Adrenal gland (tissue), 19 donors: ENCODE measurements at places on chromosomes 1 and 21.

GRCh38 chr1:55716151-55716550 lies 501.0 kb upstream of the USP24 start:
- DNase-seq, result no peak
- no peak overlapping the region for H3K4me3 ChIP-seq
- H3K27me3 ChIP-seq, result no peaks in the 10 kb centered on the region
- no peaks in the 10 kb centered on the region for H3K36me3 ChIP-seq
- H3K4me1 ChIP-seq, result peaks cover 28% of the 10 kb centered on the region

GRCh38 chr1:210298296-210298695 lies 30.4 kb upstream of the HHAT start:
- no peaks in the 10 kb centered on the region for H3K36me3 ChIP-seq
- no peak overlapping the region for H3K27ac ChIP-seq
- H3K27me3 ChIP-seq, result no peaks in the 10 kb centered on the region
- DNase-seq, result no peak

GRCh38 chr21:15775291-15775690 lies 45.5 kb downstream of the USP25 start:
- no peak overlapping the region for H3K27ac ChIP-seq
- H3K27me3 ChIP-seq, result no peaks in the 10 kb centered on the region
- no peak for DNase-seq
- H3K4me3 ChIP-seq, result no peak overlapping the region

DNA sequence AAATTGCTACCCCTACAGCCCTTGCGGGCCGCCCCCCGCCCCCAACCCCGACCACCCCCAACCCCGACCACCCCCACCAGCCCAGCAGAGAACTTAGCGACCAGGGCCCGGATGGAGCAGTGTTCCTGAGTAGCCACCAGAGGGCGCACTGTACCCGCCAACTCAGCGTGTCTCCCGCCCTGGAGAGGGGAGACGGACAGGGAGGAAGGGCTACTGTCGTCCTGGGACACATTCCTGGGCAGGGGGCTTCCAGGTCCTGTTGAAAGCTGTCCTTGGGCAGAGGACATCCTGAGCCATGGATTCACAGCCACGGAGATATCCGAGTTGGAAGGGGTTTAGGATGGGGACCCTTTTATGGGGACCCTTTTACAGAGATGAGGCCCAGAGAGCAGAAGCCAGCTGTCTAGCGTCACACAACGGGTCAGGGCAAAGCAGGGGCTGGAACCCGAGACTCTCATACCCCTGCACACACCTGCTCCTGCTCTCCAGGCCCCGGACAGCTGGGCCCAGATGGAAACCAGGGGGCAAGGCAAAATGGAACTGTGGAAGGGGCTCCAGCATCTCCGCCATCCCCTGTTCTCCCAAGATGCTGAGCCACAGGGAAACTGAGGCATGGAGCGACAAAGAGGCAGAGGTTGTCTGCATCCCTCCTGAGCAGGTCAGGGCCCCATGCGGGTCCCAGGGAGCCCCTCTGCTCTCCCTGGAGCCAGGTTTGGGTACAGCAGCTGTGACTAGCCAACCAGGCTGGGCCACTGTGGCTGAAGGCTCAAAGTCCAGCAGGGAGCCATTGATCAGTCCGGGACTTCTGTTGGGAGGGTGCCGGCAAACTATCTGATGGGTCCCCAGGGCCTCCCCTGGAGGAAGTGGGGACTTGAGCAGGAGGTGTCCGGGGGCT lies 25.0 kb upstream of the LAPTM5 start:
- no peak overlapping the region for H3K4me3 ChIP-seq
- DNase-seq, result peak; percentile 71
- peaks cover 34% of the 10 kb centered on the region for H3K4me1 ChIP-seq
- peak overlapping the region; percentile 82 for H3K27ac ChIP-seq
- H3K27me3 ChIP-seq, result no peaks in the 10 kb centered on the region
- no peaks in the 10 kb centered on the region for H3K36me3 ChIP-seq

GRCh38 chr1:12158357-12159092 lies 8.3 kb upstream of the TNFRSF1B start:
- no peak for DNase-seq
- H3K4me3 ChIP-seq, result no peak overlapping the region
- no peaks in the 10 kb centered on the region for H3K27me3 ChIP-seq
- H3K4me1 ChIP-seq, result peaks cover 27% of the 10 kb centered on the region
- H3K36me3 ChIP-seq, result no peaks in the 10 kb centered on the region
